Putamen (tissue), 1 donor: ENCODE measurements at places on chromosomes 1 and 21.
A peak's percentile ranks its signal among the peaks of the same experiment; 100 is the strongest.

DNA sequence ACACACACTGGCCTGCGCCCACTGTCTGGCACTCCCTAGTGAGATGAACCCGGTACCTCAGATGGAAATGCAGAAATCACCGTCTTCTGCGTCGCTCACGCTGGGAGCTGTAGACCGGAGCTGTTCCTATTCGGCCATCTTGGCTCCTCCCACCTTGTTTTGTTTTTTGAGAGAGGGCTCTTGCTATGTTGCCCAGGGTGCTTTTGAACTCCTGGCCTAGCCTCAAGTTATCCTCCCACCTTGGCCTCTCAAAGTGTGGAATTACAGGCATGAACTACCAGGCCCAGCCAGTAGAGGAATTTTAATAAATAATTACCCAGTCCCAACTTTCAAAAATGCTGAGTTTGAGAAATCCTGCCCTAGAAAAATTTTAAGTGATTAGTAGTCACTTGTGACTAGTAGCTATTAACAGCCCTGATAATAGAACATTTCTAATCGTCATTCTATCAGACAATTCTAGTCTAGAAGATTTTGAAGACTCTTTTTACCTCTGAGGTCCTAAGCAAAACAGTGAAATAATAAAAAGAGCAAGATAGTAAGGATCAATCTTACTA, 30.9 kb upstream of the SLC35D1 start:
- DNase-seq: no peak

DNA sequence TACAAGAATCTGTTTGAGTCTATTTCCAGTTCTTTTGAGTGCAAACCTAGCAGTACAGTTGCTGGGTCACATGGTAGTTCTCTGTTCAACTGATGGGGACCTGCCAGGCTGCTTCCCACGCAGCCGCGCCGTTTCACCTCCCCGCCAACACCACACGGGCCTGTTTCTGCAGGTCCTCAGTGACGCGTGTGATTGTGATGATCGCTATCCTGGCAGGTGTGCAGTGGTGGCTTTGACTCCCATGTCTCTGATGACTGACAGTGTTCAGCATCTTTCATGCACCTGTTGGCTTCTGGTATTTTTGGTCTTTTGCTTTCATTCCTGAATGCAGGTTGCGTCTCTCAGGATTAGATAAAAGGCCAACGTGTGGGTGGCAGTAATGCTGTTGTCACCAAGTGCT, 41.6 kb downstream of the FAAP20 start:
- DNase-seq: peak; percentile 82

DNA sequence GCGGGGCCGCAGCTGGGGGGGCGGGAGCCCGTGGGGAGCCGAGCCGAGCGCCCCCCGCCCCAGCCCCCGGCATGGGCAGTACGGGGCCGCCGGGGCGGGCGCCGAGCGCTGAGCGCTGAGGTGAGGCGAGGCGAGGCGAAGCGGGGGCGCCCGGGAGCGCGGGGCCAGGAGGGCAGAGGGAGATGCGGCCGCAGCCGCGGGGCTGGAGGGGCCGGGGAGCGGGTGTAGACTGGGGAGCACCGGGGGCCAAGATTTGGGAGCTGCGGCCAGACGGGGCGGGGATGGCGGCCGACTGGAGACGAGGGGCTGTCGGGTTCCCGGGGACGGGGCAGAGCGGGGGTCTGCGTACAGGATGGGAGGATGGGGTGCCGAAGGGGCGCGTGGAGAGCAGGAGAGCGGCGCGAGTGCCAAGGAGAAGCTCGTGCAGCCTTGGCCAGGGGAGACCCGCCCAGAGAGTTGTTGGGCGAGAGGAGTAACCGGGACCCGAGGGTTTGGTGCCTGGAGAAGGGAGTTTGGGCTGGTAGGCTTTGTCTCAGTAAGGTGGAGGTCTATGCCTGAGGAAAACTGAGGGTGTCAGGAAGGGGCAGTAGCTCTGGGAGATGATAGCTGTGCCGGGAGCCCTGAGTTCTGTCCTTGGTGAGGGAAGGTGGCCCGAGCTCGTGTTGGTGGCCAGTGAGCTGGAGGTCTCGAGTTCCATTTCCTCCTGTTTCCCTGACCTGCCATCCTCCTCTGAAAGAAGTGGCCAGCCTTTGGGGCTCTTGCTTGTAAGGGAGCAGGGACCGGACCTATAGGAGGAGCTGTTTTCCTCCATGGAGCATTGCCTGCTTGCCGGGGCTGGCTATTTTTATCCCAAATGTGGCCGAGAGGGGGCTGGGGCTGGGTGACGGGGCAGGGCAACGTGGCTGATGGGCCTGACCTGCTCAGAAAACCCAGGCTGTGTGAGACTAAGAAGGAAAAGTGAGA, 539 bp downstream of the ATP8B2 start:
- peak; percentile 60 for DNase-seq

GRCh38 chr1:30366911-30367310, 356.5 kb downstream of the MATN1 start:
- no peak for DNase-seq

- DNase-seq: no peak
Measured at GRCh38 chr1:115907092-115907491, 66.2 kb upstream of the NHLH2 start.

DNA sequence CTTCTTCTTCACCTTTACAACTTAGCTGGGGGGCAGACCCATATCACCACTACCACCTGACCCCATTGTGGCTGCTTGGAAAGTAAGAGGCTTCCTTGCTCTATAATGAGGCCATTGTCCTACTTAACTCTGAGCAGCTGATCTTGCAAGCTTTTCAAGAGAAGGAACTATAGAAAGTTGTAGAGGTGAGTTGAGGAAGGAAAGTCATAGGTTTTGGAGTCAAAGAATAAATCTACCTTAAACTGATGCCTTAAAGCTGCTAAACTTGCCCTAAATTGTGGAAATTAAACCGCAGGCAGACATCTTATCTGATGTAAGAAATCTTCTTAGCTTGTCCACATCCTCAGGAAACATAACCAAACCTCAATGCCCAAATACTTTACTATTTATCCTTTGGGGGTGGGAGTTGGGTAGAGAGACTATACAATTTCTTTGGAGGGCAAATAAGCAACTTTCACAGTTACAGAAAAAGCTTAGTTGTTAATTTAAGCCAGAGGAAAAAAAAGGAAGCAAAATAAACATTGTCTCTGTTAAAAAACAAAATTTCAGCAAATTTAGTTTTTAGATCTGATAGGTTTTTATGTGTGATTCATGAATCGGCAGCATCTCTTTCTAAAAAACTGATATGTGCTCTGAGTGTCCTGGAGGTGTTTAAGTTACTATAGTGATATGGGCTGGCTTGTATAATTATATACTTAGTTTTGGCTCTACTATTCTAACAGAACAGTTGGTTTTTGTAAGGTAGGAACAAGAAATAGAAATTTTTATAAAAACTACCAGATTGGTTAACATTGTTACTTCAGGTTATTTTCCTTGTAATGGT, 4.7 kb downstream of the IL23R start:
- no peak for DNase-seq

DNA sequence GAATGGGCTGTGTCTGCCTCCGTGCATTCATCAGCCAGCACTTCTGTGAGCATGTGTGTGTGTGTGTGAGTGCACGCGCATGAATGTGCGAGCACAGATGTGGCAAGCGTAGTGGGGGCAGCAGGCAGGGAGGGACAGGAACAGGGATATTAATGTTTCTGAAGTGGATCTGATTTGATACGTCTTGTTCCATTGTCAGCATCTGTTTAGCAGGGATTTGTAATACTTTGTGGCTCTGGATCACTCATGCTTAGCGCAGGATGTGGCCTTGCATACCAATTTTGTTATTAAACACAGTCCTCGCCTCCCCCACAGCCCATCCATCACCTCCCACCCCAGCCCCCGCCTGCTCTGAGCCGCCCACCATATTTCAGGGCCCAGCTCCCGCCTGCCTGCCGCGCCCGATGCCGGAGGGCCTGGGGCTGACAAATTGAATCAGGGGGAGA, 52.4 kb downstream of the TMEM53 start:
- DNase-seq: no peak

DNA sequence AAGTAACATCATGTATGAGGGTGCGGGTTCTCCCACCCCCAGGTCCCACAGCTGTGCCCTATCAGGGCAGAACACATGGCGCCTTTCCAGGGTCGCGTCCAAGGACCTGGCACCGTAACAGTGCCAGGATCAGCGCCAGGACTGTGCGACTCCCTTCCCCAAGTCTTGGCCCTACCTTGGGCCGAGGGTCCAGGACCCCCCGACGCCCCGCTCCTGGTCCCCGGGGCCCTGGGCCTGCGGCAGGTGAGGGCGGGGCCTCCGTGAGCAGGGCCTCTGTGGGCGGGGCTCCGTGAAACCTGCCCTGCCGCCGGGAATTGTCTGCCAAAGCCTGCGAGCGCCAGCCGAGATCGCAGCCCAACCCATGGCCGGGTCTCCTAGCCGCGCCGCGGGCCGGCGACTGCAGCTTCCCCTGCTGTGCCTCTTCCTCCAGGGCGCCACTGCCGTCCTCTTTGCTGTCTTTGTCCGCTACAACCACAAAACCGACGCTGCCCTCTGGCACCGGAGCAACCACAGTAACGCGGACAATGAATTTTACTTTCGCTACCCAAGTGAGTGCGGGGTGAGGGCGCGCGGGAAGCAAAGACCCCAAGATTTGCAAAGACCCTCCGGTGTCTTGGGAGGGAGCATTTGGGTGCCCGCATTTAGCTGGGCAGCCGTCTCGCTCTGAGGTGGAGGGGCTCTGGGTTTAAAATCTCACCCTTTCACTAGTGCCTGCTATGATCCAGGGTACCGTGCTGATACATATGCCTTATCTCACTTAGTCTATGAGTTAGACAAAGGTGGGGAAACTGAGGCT, at the start of gene RHBG:
TSS of gene RHBG (plus strand) at position 323 of the 796 bp plus-strand sequence. CDS start at position 362, 39 bp downstream.
- no peak for DNase-seq

GRCh38 chr1:225447650-225448089, 19.8 kb upstream of the LBR start:
- peak; percentile 58 for DNase-seq

DNA sequence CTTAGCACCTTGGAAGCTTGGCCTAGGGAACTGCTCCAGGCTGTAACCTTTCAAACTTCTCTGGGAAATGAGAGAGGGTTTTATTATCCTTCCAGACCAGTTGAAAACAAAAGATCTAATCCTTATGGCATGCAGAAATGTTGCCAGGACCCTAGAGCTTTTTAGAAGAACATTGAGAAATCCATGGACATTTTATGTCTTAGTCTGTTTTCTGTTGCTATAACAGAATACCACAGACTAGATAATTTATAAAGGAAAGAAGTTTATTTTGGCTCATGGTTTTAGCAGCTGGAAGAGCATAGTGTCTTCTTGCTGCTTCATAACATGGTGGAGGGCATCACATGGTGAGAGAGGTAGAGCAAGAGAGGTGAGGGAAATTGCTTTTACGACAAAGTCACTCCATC, 25.8 kb downstream of the OSBPL9 start:
- DNase-seq: no peak

DNA sequence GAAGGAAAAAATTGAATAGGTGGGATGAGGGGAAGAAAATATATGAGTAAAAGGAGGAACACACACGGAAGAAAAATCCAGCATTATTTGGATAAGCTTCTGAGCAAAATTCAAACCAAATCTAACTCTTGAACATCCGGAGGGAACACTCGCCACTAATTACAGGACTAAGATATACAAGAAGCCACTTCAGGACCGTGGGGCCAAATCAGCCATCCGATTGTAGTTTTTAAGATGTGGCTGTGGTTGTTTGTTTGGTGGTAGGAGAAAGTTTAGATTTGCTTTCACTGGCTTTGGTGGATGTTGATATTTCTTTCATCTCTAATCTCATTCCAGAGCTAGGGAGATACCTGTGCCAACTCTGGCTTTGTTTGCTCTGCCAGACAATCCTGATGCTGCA, 43.7 kb upstream of the ADAMTS1 start:
- no peak for DNase-seq

DNA sequence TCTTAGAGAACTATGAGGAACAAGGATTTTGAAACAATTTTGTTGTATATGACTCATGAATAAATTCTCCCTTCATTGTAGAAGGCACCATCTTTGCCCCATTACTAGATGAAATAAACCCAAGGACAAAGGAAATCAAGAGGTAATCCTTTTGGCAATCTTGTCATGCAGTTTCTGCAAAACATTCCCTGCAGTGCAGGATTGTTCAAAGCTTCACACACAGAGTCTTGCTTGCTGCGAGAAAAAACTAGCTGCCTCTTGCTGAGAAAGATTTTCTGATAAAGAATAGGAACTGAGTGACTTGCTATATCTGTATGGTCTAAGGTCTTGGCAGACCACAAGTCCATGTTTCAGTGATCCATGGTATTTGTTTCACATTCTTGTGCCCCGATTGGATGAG, 657.4 kb upstream of the ADGRL4 start:
- no peak for DNase-seq

DNA sequence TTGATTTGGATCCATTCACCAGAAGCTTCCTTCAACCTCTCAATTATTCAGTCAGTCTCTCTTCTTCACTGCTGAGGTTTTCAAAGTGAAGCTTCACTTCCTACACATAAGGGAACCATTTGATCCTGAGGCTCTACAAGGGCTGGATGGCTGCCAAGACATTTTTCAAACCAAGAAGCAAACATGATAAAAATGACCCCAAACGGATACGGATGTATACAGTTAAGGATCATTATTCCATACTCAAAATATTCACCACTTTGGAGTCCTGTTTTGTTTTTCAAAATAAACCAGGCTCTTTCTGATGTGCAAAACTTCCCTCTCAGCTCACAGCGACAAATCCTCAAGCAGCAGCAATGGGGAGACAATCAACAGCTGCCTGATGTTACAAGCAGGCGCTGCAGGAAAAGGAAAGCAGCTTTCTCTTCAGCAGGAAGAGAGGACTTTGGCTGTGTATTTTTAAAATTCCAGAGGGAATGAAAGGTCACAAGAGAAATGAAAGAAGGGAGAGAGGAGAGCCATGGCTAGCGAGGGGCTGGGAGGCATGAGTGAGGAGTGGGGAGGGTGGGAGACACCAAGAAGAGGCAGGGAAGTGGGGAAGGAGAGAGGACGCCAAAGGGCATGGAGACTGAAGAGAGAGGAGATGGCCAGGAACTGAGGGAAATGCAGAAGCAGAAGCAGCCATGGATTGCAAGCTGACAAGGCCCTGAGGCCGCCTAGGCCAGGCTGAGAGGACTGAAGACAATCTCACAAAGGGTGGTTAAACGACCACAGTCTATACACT, 145.4 kb downstream of the SLC45A1 start:
- peak; percentile 63 for DNase-seq

GRCh38 chr1:225362805-225363204, 65.0 kb downstream of the LBR start:
- DNase-seq: no peak

- no peak for DNase-seq
Measured at GRCh38 chr1:235533476-235534168, 29.4 kb upstream of the B3GALNT2 start.

DNA sequence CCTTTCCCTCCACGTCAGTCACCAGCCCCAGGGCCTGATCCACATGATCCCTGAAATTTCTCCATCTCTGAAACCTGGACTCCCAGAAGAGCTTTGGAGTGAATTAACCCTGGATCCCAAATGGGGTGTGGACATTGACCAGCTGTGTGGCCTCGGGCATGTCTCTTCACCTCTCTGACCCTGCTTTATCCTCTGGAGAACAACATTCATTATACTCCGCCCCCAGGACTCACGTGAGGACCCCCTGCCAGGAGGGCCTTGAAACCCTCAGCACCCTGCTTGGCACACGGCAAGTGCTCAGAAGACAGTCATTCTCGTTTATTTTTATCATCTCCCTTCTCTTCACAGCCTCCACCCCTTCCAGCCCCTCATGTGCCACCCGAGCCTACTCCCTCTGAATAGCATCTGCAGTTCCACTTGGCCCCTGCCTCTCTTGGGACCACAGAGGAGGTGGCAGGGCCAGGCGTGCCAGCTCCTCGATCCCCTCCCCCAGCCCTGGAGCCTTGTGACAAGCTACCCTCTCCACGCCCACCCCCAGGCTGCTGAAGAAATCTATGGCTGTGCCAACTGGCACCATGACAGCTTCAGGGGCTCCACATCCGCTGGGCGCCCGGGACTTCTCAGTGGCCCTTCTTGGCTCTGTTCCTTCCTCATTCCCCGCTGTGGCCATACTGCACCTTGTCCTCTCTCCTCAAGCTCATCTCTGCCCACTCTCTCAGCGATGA, 18.0 kb downstream of the ADGRB2 start:
- no peak for DNase-seq
